Small intestine (tissue), 16 donors: ENCODE measurements at places on chromosomes 11 and 22. TPM values are rescaled to one million over a fixed set of nuclear protein-coding genes. Genes with fewer than 3 reads are reported as not detected.

GRCh38 chr11:78465169-78465942 lies 47.7 kb upstream of the GAB2 start:
- no peak for DNase-seq

KCNA4 gene
- 0.01 TPM for polyA plus RNA-seq

DNA sequence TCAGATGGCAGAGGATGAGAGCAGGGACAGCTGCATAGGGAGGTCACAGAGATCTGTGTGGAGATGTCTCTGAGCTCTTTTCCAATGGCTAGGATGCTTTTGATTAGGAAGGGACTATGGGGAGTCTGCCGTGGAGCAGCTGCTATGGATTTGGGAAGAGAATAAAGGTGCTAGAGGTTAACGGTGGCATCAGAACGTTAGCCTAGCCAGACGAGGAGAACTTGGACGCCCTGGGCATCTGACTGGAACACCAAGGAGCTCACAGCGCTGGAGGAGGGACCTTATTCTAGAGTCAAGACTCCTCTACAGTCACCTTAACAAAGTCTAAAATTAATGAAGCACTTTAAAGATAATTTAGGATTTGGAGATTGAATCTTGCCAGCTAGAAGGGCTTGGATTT lies 157.2 kb upstream of the B3GAT1 start:
- DNase-seq: no peak

GRCh38 chr22:30949934-30950660 lies 18.5 kb downstream of the MORC2 start:
- no peak for DNase-seq

DNA sequence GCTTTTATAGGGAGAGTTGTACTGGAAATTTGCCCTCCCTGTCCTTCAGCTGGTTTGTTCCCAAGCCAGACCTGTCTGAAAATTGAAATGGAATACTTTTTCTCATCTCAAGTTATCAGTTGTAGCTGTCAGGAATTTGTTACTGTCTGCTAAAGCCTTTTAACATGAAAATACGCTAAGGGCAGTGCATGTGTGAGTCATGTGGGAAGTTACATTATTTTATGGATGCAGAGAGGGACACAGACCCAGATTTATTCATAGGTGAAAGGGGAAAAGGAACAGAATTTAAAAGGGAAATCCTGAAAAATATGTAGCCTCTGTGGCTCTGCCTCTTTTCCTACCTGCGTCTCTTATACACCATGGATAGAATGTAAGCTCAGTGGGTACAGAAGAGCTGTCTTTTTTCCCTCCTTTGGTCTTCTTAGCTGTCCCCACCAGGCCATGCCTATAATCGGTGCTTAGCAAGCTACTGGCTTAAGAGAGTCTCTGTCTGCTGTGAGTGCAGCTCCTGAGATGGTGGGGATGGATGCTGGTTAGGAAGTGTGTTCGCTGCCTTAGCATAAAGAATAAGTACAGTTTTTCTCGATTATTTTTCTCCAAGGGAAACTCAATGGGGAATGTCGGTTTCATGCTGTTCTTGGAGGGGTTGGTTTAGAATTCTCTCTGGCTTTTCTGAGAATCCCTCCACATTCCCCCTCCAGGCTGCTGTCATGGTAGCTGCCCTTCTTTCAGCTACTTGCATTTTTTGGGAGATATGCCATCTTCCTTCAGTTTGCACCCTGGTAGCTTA lies 166.8 kb downstream of the TEAD1 start:
- DNase-seq: peak; percentile 23

- no peak for DNase-seq
Measured at GRCh38 chr22:36343070-36343719, 44.6 kb downstream of the MYH9 start.

DNA sequence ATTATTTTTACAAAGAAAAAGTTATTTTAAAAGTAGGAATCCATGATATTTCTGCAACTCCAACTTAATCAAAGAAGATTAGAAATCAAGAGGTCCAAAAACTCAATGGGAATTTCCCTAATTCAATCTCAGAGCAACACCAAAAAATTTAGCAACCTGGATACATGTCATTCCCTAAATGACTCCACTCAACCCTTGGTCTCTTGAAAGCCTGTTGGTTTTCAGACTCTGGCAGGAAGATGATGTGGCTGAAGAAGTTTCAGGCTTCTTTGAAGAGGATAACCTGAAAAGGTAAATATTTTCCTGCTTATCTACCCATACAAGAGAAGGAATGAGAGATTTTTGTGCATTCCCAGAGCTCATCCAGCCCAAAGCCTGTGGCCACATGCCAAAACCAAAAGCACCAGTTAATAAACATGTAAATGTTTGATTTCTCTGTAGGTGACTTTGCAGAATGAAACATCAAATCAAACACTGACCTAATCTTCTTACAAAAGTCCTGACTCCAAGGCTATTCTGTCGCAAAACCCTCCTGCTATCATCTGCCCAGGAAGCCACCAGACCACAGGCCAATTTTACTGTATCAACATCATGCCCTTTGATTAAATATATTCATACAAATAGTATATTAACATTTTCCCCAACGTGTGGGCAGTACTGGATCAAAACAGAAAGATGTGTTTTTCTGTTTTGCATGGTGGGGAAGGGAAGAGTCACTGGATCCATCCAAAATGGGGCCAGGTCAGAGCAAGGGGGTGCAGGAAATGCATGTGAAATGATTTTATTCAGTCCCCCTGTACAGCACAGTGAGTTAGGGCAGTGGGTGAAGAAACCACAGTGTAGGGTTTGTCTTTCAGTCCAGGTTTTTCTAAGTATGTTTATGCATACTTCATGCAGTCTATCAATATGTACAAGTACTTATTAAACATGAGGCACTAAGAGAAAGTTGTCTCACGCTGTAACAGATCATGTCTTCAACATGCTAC lies 38.8 kb downstream of the SMCO4 start:
- no peak for DNase-seq

DNA sequence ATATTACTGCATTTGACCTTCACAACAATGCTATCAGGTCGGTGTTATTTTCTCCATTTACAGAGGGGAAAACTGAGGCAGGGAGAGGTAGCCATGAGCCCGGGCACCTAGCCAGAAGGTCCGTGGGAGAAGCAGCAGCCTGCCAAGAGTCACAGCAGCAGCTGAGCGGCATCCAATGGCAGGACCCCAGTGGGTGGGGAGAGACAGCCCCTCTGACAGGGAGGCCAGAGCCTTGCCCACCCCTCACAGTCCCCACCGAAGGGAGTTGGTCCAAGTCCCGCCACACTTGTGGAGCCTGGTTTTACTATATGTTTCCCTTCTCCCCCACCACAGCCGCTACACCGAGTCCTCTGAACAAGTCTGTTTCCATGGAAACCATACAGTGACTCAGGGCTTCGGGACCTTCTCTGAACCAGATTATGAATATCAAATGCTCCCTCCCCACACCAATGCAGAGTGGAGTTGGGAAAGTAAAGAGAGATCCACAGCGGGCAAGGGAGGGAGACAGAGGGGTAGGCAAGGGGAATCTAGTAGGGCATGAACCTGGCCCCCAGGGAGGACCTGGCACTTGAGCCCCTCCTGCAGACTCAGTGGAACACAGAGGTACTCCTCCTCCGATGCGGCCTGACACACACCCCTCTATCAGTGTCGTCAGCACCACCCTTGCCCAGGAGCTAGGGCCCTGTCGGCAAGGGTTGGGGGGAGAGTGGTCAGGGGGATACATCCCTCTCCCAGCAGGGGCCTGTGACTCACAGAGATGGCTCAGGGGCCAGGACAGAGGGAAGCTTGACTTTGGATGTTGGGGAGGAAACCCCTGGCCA lies 2.5 kb downstream of the CHST1 start:
- DNase-seq: no peak

MUC5B gene
- 2.4 TPM for polyA plus RNA-seq

GRCh38 chr11:112113539-112114457 lies 27.1 kb downstream of the SDHD start:
- DNase-seq: peak; percentile 57

DNA sequence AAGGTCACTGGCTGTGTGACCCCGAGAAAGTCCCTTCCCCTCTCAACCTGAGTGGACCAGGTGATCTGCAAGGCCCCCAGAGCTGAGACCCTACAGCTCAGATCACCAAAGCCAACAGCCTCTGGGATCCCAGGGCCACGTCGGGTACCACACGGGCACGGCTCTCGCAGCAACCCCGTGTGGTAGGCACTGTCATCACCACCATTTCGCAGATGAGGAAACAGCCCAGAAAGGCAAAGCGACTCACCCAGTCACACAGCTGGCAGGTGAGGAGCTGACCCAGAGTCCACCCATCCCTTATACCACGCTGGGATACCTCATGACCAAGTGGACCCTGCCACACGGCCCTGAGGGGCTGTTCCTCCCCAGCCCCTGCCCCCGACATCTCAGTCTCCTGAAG lies 2.8 kb downstream of the ATP5MGL start:
- no peak for DNase-seq

- no peak for DNase-seq
Measured at GRCh38 chr11:128642571-128642970, 51.3 kb upstream of the FLI1 start.

GRCh38 chr11:62921573-62922188 lies 518 bp upstream of the CHRM1 start:
- DNase-seq: peak; percentile 60

MLC1 gene
- polyA plus RNA-seq: not detected

- DNase-seq: no peak
Measured at GRCh38 chr11:44597358-44598012, 32.0 kb downstream of the CD82 start.

DNA sequence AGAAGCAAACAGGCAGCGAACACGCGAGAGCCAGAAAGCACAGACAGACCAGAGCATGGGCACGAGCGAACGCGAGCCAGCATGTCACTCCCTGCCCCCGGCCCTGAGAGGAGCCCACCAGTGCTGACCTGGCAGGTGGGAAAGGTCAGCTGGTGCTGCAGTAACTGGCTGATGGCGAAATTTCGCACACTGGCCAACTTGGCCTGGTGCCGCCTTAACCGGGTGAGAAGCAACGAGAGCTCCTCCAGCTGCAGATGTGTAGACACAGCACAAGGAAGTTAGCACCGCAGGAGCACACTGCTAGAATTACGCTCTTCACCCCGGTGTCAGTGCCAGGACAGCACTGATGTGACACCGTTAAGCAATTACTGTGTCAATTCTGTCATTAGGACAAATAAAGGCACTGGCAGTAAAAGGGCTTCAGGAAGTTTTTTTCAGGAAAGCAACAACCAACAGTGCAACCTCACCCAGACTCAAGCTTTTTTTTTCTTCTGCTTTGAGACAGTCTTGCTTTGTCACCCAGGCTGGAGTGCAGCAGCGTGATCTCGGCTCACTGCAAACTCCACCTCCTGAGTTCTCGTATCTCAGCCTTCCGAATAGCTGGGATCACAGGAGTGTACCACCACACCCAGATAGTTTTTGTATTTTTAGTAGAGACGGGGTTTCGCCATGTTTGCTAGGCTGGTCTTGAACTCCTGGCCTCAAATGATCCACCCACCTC lies 76.8 kb downstream of the C11orf58 start:
- DNase-seq: no peak

DNA sequence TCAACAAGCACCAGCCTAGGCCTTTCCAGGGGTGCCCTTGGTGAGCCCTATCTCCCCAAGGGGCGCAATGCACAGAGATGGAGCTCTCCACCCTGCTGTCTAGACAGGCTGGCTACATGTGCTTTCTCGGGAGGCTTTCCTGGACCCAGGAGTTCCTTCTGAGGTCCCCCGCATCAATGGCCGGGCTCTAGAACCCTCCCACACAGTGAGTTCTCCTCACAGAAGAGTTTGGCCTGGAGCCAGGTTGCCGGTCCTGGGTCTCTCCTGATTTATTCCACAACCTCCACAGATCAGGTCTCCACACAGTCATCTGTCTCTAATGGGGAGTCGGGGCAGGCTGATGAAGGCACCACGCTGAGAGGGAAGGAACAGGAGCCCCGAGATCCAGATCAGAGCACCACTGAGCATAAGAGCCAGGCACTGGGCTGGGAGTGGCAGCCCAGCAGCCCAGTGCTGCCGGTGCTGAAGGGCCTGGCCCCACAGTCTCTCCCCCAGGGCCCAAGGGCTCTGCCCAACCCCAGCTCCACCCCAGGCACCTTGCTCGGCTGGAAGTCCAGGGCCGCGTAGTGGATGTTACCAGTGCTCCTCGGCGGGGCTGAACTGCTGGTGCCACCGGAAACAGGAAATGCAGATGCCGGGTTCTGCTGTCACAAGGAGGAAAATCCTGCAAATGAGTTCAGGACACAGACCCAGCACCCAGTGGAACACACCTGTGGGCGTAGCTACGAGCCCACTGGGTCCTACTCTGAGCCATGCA lies 44.7 kb downstream of the GAB4 start:
- no peak for DNase-seq

FAM181B gene
- not detected for polyA plus RNA-seq

DNA sequence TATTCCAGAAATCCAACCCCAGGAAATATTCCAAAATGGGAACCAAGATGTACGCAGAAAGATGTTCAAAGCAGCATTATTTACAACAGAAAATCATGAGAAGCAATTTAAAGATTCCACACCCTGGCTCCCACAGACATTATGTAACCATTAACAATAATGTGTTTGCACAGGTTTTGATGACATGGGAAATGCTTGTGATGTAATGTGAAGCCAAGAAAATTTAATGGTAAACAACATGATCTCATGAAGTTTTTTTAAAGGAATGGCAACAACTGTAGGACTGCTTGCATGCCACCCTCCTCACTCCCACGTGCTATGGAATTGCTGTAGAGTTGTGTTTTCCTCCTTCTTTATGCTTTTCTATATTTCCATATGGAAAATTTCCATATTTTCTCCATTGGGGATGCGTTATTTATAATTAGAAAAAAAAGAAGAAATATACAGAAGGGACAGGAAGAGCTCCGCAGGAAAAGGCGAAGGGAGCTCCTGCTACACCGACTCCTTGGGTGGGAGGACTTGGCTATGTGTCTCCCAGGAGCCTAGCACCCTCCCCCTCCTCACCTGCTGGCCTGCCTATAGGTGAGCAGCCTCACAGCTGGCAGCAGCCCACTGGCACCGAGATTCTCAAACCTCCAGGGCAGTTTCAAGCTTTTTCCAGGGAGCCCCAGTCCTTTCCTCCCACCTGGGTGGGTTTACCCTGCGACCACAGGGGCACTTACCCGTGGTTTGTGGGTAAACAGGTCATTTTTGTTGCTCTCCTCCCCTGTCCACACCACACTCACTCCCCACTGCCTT lies 20.9 kb downstream of the LRFN4 start:
- no peak for DNase-seq

API5 gene
- 45.8 TPM for polyA plus RNA-seq

- DNase-seq: peak; percentile 80
Measured at GRCh38 chr22:24894998-24895397, 51.5 kb downstream of the LHFPL7 start.

MRPL17 gene
- polyA plus RNA-seq: 17.8 TPM

MB gene
- polyA plus RNA-seq: 106 TPM

GRCh38 chr11:92886243-92886905 lies 83.1 kb upstream of the MTNR1B start:
- peak; percentile 61 for DNase-seq

USH1C gene
- 301 TPM for polyA plus RNA-seq

- DNase-seq: no peak
Measured at GRCh38 chr22:38072322-38073149, 11.4 kb downstream of the SLC16A8 start.

- DNase-seq: no peak
Measured at GRCh38 chr11:123018702-123019101, 37.1 kb upstream of the BSX start.

NXPE2 gene
- 0.15 TPM for polyA plus RNA-seq
